ENCODE measurements at places on chromosomes 5 and 9.

- DNase-seq = no peak
Observed at GRCh38 chr9:124225945-124226344, 31.8 kb upstream of the NEK6 start.

- peak; percentile 1 for DNase-seq
Observed at GRCh38 chr9:98972716-98973115, 29.0 kb downstream of the COL15A1 start.

- DNase-seq = no peak
Observed at GRCh38 chr5:116564756-116565490, 9.7 kb downstream of the SEMA6A start.

DNA sequence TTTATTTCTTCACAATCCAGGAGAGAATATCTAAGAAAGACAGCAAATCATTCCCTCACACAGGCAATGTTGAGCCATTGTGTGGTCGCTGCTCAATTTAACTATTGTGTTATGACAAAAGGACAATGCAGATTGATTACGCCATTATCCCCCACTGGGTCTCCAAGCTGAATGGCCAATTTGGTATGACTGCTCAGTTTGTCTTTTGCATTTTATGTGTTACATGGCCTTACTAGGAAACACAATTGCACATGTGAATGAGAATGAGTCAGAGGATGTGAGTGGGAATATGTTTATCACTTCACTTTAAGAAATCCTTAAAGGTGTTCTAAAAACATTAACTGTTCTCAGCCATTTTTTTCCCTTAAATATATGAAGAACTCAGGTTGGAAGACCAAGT lies 108.3 kb downstream of the FAM174A start:
- peak; percentile 79 for DNase-seq

DNA sequence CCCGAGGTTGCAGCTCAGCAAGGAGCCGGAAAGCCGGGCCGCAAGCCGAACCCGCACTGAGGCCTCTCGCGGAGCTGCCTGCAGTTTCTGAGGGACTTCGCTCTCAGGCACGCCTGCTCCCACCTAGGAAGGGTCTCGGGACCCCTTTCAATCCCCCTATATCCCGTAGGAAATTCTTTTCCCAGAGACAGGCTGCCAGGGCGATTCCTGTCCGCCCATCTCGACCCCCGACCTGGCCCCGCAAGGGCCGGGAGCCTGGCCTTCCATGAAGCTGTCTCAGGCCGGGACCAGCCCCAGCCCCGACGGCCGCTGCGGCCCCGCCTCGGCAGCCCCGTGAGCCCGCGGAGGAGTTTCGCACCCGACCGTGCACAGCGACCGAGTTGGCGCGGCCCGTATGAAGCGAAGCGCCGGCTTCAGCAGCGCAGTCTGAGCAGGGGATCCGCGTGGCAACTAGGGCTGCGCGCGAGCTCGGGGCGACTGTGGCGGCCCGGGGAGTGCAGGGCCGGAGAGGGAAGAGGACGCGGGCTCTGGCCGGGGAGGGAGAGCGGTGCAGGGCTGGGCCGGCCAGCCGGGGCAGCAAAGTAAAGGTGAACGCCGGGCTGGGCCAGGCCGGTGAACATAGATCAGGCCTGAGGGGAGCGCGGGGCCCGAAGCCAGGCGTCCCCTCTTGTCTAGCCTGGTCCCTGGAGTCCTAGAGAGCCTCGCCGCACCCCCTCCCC lies 977 bp upstream of the PRDM12 start:
- no peak for DNase-seq

DNA sequence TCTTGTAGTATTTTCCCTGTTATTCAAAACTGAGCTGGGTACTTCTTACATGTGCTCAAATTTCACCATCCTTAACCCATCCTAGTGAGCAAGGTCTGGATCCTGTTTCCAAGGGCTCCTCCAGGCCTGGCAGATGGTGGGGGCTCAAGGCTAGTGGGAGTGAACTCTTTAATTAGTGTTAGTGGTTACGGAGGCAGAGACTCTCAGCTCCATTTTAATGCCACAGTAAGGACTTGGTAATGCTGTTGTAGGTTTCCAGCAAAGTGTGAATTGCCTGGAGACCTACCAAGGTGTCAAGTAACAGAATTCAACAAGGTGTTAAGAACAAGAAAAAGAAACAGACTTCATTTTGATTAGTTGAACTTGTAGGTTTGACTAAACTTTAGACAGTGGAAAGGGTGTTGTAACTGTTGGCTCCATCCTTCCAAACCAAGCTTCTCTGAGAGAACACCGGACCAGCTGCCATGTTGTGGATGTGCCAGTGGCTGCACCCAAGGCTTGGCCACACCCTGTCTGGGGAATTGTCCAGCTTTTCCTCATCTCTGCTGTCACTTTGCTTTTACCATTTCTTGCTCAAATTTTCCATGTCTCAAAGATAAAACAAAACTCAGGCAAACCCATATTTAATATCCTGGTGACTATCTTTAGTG lies 98.7 kb downstream of the ADCY2 start:
- DNase-seq = no peak

GRCh38 chr9:119802621-119803020 lies 433.4 kb upstream of the BRINP1 start:
- DNase-seq = peak; percentile 15

GRCh38 chr5:79974886-79975285 lies 16.2 kb downstream of the MTX3 start:
- DNase-seq = no peak

- DNase-seq = no peak
Observed at GRCh38 chr9:89452561-89452960, 45.4 kb downstream of the SEMA4D start.

DNA sequence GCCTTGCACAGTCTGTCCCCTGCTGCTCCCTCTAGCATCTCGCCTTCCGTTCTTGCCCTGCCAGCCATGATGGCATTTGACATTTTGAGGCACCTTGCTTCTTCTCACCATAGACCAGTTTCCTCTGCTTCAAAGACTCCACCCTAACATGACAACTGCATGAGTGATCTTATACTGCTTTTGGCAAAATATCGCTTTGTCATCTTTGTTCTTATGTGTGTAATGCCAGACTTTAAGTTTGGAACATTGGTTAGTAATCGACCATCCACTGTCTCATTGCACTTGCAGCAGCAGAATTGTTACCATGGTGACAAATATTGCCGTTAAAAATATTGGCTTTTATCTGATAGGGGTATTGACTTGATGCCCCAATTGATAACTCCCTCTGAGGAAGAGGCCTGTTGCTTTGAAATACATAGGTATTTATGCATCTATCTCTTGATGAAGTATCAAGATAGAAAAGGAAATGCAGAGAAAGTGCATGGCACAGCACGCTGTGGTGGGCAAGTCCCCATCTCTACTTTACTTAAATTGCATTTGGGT lies 6.8 kb downstream of the GARIN3 start:
- DNase-seq = no peak

All from COR-L47 (cell line).